ENCODE measurements at places on chromosomes 6 and 20.

DNA sequence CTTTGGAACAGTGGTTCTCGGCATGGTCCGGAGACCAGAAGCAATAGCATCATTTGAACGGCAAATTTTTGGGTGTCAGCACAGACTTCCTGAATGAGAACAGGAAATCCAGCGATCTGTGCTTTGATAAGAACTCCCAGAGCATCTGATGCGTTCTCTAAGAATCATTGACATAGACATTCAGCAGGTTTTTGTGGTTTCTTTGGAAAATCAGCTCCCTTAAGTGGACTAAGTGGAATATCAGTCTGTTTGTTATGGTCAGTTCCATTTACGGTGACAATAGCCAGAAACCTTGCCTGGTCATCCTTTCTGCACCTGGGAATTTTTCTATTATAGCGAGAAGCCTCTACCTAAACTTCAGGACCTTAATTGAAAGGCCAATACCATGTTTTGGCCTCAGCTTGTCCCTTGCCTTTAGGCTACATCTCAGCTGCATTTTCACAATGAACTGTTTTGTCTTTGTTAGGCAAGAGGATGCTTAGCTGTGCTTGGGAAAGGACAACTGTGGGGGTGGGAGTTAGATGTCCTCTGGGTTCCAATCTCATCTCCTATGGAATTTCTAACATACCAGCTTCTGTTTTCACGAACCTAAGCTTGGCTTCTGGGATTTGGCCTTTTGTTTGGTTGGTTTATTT is 299.7 kb downstream of the CDKAL1 start:
- DNase-seq, result no peak

DNA sequence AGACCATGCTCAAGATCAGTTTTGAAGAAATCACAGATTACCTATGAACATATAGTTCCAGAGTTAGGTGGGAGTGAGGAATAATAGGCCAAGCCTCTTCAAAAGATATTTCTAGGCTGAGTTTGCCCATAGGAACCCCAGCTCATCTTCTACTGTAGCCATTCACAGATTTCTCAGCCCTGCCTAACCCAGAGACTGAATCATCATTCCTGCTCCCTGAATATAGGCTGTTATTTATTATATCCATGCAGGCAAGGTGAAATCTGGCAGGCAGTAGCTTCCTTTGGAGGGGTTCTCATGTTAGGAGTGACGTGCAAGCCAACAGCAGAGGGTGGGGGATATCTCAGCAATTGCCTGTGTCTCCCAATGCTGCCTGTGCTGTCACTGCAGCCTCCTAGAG is 25.6 kb upstream of the ADGRF4 start:
- DNase-seq, result no peak

DNA sequence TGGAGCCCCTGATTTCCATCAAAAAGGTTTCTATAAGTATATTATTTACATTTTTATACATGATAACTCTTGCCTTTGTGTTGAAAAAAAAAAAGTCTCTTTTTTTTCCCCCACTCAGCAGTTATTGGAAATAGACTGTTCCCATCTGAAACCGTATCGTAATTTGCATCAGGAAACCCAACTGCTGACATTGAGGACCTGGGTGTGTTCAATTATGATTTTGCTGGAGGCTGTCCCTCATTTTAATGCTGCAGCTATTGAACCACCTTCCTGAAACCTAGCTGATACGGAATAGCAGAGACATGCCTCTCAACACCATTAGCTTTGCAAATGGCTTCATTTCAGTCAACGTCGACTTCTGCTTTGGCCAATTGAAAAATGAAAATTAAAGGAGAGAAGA is 98.9 kb downstream of the ZNF217 start:
- DNase-seq, result no peak

DNA sequence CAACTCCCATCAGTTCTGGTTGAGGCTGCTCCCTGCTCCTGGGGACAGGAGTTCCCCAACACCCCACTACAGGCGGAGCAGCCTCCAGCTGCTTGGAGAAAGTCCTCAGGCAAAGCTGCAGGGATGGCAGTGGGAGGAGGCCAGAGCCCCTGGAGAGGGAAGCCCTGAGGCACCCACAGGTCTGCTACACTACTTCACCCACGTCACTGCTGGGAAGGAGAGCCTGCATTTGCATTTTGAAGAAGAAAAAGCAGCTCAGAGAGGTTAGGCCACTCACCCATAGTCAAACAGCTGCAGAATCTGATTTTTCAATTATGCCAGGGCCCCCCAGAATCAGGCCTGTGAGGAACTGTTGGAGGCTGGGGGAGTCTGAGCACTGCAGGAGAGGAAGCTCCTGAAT is 17.2 kb downstream of the BFSP1 start:
- no peak for DNase-seq

GRCh38 chr6:105977934-105978504 is 108.1 kb upstream of the PRDM1 start:
- DNase-seq, result no peak

DNA sequence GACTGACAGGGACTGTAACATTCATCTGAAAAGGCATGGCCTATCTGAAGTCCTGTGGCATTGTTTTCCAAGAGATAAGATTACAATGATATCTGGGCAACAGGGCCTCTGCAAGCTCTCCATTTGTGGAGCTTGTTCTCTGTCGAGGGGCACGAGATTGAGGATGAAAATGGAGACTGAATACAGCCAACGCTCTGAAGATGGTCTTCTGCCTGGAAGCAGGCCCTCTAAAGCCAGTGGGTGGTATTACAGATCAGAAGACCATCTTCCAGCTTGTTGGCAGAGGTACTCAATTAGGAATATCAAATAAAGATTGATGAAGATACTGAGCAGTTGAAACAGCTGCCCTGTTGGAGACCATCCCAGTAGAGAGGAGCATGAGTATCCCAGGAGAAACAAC is 288.2 kb downstream of the CENPW start:
- no peak for DNase-seq

- no peak for DNase-seq
Measured at GRCh38 chr6:108687921-108688320, 127.2 kb downstream of the FOXO3 start.

DNA sequence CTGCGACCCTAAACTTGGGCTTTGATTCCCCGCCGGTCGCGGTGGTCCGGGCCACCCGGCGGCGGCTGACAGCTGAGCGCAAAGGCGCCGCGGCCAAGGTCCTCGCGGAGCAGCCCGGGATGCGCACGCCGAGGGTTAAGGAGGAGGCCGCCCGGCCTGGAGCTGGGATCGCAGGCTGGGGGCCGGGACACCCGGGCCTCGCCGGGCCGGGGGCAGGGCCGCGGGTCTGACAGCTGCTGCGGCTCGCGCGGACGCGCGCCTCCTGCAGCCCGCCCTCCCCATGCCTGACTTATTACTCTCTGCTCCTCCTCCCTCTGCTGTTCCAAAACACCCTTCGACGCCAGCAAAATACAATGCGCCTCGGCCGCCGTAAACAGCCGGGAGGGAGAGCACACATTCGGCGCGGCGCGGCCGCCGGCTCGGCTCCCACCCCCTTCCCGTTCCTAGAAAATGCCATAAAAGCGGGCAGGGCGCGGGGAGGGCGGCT is 746 bp downstream of the BACH2 start:
- peak; percentile 37 for DNase-seq
